Skin of body (tissue), 3 donors: ENCODE measurements at places on chromosomes 2 and 18. TPM values are rescaled to one million over a fixed set of nuclear protein-coding genes. Genes with fewer than 3 reads are reported as not detected.

- DNase-seq: no peak
Observed at GRCh38 chr2:234249873-234250272, 199.4 kb downstream of the SPP2 start.

The SERPINB12 gene
- 64.6 TPM for total RNA-seq

- no peak for DNase-seq
Observed at GRCh38 chr2:222734703-222735014, 63.2 kb downstream of the MOGAT1 start.

DNA sequence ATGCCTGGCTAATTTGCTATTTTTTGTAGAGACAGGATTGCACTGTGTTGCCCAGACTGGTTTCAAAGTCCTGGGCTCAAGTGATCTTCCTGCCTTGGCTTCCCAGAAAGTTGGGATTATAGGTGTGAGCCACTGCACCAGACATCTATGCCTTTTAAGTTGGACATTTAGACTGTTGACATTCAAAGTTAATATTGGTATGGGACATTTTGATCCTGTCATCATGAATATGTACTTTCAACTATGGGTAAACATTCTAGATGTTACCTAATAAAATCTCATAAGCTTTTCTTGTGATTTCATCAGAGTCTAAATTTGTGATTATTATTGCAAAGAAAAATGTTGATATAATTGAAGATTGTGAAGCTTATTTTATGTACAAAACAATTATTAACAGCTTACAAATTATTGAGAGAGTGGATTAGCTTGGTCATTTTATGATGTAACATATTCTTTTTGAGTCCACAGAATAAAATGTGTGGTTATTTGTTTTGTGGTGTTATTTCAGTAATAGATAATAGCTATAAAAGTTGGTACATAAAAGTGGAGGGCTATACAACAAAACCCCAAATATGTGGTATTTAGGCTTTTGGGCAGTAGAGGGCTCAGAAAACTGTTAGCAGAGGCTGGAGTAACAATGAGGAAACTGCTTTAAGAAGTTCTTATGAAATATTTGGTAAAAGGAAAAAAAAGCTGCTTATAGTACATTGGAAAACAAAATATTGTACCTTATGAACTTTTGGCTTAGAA is 41.4 kb downstream of the STARD6 start:
- DNase-seq: no peak

GRCh38 chr2:122999258-122999657 is 1025.8 kb upstream of the CNTNAP5 start:
- DNase-seq: no peak

The TSPYL6 gene
- not detected for total RNA-seq

DNA sequence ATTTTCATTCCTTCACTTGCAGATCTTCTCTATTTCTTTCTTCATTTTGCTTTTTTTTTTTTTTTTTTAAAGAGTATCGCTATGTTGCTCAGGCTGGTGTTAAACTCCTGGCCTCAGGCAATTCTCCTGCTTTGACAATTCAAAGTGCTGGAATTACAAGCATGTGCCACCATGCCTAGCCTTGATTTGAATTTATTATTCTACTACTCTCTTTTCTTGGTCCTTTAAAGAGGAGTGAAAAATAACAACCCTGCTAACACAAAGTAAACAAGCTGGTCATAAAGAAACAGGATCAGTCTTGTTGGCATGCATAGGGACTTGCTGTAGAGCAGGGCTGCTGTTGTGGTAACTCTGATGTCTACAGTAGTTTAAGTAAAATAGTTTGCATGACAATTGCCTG is 1615.3 kb upstream of the ZEB2 start:
- DNase-seq: no peak

DNA sequence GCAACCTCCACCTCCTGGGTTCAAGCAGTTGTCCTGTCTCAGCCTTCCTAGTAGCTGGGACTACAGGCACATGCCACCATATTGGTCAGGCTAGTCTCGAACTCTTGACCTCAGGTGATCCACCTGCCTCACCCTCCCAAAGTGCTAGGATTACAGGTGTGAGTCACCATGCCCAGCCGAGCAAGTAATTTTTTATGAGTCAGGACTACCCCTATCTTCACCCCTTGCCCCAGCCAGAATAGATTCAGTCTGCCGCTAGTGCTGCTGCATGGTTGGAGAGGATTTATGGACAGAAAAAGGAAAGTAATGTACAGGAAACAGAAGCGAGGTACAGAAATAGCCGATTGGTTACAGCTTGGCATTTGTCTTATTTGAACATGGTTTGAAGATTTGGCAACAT is 48.9 kb downstream of the BMPR2 start:
- no peak for DNase-seq

DNA sequence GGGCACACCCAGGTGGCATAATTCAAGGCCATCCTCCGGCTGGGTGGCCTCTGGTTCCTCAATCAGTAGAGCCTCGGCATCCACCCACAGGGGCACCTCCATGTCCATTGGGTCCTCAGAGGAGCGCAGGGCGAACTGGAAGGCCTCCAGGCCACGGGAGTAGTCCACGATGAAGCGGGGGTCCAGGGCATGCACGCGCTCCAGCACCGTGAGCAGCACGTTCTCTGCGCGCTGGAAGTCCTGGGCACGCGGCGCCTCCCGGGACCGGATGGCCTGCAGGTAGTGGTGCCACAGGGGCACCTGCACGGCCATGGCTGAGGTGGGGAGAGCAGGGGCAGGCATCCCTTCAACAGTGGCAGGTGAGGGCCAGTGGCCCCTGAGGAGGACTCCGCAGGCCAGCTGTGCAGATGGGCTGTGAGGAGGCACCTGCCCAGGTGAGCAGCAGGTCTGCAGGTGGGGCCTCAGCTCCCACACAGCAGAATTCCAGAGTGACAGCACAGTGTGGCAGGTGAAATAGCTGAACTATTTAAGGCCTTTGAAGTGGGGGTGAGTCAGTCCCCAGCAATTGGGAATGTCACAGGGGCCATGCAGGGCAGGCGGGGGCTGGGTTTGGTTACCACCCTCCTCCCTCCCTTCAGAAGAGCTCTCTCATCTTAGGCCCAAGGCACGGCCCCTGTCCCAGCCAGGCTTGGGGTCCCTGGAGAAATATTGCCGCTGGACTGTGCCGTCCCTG is at the start of gene MAB21L4:
Gene MAB21L4, minus strand, starts transcription at position 501 of the 733 bp plus-strand sequence. Its CDS starts 159 bp downstream, at position 342.
- DNase-seq: no peak

- DNase-seq: peak; percentile 83
Observed at GRCh38 chr2:161077367-161078210, 82.6 kb upstream of the TANK start.

- DNase-seq: no peak
Observed at GRCh38 chr2:27131429-27131828, 3.0 kb downstream of the PREB start.

The NYAP2 gene
- 0.30 TPM for total RNA-seq

DNA sequence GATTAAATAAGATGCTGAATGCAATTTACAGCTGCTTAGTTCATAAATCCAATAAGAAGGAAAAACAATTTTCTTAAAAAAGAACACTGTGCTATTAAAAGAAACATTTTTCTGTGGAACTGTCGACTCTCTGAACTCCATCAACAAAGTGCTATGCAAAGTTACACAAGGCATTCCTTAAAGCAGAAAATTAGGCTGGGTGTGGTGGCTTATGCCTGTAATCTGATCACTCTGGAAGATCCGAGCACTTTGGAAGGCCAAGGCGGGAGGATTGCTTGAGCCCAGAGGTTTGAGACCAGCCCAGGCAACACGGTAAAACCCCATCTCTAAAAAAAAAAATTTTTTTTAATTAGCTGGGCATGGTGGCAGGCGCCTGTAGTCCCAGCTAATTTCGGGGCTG is 13.0 kb downstream of the MCM6 start:
- DNase-seq: no peak

- DNase-seq: no peak
Observed at GRCh38 chr2:161131074-161131680, 29.1 kb upstream of the TANK start.

DNA sequence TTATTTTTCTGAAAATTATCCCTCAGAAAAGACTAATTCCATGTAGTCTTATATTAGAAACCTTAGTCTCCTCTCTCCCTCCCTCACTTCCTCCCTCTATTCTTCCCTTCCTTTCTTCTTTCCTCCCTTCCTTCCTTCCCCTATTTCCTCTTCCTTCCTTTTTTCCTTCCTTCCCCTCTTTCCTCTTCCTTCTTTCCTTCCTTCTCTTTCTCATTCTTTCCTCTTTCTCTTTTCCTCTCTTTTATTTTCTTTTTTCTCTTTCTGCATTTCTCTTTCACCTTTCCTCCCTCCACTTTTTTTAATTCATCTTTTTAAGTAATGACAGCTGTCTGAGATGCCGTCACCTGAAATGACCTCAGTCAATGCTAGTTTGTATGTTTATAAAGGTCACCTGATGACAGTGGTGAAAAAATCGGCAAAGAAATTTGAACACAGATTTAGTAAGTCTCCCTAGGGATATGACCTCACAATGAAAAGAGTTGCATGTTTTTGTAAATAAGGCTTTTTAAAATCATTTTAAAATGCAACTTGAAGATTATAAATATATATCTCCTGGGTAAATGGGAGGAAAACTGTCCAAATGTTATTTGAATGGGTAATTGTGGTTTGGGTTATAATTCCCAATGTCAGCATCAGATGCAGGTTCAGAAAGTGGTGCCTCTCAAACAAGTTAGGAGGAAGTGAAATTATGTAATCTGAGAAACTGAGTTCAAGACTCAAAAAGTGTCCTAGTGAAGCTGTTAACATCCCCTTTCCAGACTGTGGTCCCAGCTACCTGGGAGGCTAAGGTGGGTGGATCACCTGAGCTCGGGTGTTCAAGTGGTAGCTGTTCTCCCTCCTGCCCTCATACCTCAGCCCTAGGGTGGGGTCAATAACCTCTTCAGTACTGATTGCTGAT is 90.3 kb upstream of the ST3GAL5 start:
- DNase-seq: peak; percentile 4
